ENCODE measurements at places on chromosomes 4 and X.

GRCh38 chr4:10421344-10422055 lies 35.7 kb downstream of the ZNF518B start:
- DNase-seq = no peak

DNA sequence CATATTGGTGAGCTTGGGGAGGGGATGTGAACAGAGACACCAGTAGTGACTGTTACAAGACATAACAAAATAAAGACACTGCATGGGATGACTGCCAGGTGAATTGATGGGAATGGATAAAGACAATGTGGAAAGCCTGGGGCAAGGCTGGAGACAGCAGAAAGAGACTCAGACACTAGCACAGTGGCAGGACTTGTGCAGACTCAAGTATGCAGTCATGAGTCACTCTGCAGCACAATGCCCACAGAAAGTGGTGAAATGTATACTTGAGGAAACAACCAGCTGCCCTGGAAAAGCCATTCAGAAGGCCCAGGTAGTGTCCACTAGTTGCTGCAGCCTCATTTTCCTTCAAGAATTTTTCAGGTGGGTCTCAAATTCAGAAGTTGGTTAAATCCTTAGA lies 452.3 kb downstream of the MID1IP1 start:
- DNase-seq = no peak

DNA sequence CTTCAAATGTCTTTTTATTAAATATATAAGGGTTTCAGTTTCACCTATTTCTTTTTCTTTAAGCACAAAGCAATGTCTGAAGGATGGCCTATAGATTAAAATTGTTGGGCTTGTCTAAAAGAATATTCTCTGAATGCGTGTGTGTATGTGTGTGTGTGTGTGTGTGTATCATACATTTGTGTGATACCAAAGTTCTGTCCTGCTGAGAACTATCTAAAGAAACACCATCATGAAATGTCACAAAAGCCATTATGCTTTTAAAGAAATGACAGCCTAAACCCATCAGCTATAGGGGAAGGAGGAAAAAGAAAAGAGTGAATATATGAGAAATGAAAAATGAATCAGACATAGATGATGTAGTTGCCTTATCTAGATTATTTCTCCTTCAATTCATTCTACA lies 1501.5 kb upstream of the TENM3 start:
- no peak for DNase-seq

DNA sequence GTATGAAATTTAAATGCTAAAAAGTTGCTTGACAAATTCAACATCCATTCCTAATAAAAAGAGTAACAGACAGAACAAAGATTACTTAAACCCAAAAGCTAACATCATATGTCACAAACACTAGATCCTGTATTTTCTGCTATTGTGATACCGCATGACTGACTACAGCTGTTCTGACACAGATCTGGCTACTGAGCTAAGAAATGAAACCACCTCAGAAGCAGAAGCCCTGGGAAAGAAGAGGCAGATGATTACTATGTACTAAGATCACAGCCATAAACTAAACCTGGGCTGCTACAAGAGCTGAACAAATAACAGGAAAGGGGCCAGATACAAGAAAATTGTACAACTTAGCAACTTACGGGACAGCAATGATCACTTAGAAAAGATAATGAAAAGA lies 9.4 kb downstream of the LETM1 start:
- no peak for DNase-seq

DNA sequence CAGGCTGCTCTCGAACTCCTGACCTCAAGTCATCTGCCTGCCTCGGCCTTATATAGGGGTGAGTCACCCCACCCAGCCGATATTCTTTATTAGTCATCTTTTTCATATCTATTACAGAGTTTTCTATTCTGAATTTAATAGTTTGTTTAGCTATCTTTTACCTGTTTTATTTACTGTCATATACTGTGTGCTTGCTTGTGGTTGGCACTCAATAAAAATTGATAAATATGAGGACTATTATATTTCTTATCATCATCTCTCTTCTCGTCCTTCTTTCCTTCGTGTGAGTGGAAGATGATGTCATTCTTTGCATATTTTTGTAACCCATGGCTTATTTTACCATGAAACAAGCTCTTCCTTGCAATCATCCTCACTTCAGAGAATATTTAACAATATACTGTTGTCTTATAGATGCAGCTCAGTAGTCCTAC lies 265.5 kb downstream of the ARHGAP24 start:
- no peak for DNase-seq

DNA sequence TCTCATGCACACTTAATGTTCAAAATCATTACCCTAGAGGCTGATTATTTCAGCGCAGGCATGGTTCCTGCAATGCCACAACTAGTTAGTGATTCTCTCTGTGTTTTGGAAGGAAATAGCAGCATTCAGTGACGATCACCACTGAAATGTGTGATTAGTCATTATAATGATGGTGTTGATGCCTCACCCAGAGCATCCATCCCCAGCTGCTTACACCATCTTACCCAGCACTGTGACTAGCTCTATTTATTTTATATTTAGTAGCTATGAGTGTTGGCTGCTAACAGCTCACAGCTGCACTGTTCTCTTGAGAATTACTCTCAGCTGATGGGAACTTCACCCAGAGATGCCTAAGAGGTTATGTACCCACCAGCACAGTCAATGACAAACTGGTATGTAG lies 60.5 kb upstream of the TSPAN7 start:
- no peak for DNase-seq

- no peak for DNase-seq
Observed at GRCh38 chr4:99722006-99722405, 64.4 kb upstream of the C4orf54 start.

- DNase-seq = no peak
Observed at GRCh38 chrX:9356846-9357245, 108.0 kb upstream of the TBL1X start.

- no peak for DNase-seq
Observed at GRCh38 chrX:37541991-37542390, 29.5 kb upstream of the LANCL3 start.

DNA sequence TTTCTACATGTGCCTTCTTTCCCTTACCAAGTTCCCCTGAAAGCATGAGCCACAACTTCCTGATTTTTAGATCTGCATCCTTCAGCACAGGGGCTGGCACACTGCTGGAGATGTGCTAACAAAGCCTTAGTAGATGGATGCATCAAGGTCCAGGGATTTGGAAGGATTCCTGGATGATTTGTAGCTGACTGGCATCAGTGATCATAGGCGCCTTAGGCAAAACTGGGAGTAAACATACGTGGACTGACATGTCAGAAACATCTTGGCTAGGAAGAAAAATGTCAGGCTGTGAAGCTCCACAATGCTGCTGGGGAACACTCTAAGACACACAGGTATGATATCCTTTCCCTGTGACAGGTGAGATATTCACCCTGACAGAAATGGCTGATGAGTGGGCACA lies 156.4 kb downstream of the AMELX start:
- DNase-seq = no peak

GRCh38 chrX:10041383-10041782 lies 74.2 kb downstream of the CLDN34 start:
- DNase-seq = no peak

DNA sequence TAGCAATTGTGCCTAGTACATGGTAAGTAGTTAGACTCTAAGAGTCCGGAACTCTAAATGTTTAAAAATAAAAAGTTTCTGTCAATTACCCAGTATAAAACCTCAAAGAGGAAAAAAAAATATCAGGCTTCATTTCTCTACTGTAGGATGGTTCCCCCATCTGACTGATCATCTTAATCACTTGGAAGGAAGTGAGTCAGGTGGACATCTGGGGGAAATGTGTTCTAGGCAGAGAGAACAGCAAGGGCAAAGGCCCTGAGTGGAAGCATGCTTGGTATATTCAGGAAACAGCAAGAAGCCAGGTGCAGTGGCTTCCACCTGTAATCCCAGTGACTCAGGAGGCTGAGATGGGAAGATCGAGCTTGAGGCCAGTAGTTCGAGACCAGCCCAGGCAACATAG lies 2.9 kb upstream of the EIF1AX start:
- no peak for DNase-seq

DNA sequence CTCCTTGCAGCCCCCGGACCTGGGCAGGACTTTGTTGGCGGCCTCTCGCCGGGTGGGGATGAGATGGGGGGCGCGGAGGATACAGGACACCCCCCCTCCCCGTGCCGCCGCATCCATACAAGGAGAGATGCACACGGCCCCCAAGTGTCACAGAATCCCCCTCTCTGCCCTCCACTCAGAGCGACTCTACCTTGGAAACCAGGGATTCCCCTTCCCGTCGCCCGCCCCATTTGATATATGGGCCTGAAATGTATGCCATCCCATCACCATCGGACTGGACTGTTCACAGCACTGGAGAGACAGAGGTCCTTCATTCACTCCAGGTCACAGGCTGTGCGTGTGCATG lies 426 bp downstream of the PORCN start:
- no peak for DNase-seq

All from stimulated activated CD8-positive, alpha-beta memory T cell treated with anti-CD3 and anti-CD28 coated beads, Interleukin-4, amount 100 ng/mL, for 4 hours (primary cell).